ENCODE measurements at places on chromosomes 6 and 20. TPM values are rescaled to one million over a fixed set of nuclear protein-coding genes. Genes with fewer than 3 reads are reported as not detected.

GRCh38 chr20:52056203-52057062 is 135.1 kb downstream of the ZFP64 start:
- DNase-seq = no peak

The PRRT1 gene
- polyA plus RNA-seq = 2.9 TPM

The C6orf52 gene
- polyA plus RNA-seq = 0.80 TPM

The PTGIS gene
- 6.5 TPM for polyA plus RNA-seq

DNA sequence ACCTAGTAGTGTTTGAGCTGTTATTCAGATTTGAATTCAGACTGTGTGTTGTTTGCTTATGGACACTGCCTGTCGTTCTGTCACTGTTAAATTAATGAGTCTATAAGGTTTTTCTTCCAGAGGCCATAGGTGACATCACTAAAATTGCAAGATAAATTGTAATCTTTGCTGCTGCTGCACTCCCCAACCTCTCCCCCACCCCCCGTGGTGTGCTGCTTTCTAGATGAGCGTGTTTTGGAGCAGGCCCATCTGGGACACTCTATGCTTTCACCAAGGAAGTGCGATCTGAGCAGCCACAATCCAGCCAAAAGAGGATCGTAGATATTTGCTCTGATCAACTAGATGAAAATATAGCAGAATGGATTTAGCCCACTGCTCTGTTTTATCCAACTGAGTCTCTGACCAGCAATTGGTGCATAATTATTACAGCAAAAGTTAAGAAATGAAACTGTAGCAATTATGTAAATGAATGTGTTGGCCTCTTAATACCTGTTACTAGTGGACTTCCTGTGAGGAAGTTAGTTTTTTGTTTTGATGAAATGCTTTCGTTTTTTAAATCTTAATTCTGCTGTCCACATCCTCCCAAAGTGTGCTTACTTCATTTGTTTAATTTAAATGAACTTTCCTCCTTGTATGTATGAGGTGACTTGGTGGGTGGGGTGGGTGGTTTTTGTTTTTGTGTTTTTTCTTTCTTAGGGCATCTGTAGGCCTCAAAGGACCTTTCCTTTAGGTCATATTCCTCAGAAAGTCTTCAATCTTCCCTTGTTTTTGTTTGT is 58.1 kb downstream of the RPRD1B start:
- no peak for DNase-seq

GRCh38 chr6:42428326-42429041 is 23.2 kb downstream of the TRERF1 start:
- peak; percentile 64 for DNase-seq

DNA sequence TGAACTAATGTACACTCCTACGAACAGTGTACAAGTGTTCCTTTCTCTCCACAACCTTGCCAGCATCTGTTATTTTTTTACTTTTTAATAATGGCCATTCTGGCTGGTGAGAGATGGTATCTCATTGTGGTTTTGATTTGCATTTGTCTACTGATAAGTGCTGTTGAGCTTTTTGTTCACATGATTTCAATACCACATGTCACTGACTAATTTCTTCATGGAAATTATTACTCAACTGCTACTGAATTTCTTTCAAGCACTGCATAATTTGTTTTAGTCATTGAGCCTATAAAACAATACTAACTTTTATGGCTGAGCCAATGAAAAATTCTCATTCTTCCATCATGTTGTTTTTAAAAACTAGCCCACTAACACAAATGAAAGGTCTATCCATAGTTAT is 115.4 kb downstream of the FRK start:
- DNase-seq = no peak

DNA sequence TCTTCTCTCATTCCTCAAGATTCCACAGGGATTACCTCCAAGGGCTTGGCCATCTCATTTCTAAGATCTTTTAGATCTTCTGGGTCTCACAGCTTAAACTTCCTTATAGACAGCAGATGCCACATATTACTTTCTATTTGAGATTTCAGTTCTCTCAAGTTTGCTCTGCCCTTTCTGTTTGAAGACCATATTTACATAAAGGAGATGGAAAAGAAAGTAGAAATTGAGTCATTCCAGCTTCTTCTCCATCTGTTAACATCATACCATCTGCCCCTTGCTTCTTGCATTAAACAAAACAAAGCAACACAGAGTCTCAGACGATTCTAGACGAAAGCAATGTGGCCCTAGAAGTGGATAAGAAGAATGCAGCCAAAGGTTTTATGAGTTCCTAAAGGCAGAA is 203.4 kb downstream of the TTLL2 start:
- no peak for DNase-seq

The SYNGAP1 gene
- polyA plus RNA-seq = 3.1 TPM

The GINS1 gene
- polyA plus RNA-seq = 0.29 TPM

DNA sequence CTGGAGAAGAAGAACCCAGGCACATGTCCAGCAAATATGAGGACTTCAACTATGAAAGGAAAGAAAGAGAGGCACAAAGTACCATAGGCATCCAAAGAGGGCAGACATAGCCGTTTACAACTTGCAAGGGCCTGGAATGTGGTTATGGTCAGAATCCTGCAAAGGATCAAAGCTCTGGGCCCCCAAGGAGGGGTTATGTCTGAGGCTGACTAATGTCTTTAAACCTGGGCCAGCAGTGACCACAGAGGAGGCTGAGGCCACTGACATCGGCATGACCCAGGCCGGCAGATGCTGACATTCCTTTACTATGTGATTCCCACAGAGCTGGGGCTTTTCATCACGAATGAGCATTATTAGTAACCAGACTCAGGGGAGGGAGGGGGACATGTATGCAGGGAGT is 861.1 kb downstream of the DHX35 start:
- DNase-seq = no peak

- DNase-seq = no peak
Measured at GRCh38 chr6:162653808-162654207, 73.8 kb downstream of the PRKN start.

- DNase-seq = no peak
Measured at GRCh38 chr6:124463271-124463670, 499.0 kb upstream of the RNF217 start.

DNA sequence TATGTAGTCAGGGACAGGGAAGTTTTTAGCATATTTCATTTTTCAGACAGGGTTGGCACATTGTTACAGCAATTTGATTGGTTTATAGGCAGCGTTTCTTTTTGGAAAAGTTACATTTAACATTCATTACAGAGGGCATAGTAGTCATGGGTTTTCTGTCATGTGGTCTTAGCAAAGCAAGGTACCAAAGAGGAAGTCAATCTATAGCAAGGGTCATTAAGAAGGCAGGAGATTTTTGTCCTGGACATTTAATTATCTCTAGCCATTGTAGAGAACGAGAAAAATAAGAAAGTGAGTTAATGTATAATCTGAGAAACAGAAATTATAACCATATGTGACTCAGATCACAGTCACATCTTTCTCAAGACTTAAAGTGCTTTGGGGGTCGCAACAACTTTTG is 47.4 kb downstream of the TPD52L1 start:
- DNase-seq = no peak

GRCh38 chr20:11447371-11448100 is 470.2 kb upstream of the BTBD3 start:
- DNase-seq = no peak

GRCh38 chr6:18463429-18463828 is 76.3 kb downstream of the RNF144B start:
- no peak for DNase-seq

DNA sequence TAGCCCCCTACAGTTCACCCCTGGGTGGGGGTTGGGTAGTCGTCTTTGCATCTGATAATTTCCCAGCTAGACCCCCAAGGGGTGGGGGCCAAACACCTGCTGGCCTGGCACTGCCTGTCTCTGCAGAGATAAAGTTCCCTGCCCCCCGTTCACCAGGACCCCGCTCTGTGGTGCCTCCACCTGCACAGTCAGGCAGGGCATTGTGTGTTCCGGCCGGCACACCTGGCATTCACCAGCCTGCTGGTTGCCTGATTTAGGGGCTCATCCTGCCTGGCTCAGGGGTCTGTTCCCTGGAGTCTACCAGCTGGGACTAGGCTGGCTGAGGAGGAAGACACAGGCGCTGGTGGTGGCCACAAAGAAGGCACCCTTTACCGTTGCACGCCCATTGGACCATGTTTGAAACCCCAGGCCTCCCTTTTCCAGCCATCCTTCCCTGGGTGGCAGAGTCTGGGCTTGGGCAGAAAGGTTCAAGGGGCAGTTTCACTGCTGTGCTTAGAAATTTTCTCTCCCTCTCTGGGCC is 30.8 kb upstream of the SCRT2 start:
- DNase-seq = no peak

- no peak for DNase-seq
Measured at GRCh38 chr20:57564180-57564802, 3.4 kb downstream of the PCK1 start.

GRCh38 chr20:47515843-47516242 is 14.2 kb downstream of the NCOA3 start:
- no peak for DNase-seq

The TGM3 gene
- 0.22 TPM for polyA plus RNA-seq

GRCh38 chr6:92110403-92110802 is 1309.0 kb downstream of the EPHA7 start:
- no peak for DNase-seq

DNA sequence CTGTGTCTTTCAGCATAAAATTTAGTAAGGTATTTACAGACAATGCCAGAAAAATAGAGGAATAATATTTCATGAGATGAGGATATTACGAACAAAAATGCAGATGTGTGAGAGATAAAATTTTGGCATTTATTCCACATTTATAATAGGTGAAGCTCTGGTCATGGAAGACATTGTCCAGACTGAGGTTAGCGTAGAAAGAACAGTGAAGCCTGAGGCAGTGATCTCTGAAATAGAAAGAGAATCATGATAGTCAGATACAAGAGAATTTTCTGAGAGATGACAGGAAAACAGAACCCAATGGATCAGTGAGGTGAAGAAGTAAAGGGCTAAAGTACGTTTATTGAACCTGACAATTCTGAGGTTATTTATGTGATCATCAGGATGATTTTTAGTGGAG is 1155.9 kb upstream of the GJE1 start:
- DNase-seq = no peak

- DNase-seq = no peak
Measured at GRCh38 chr6:111972745-111973117, 81.2 kb upstream of the CCN6 start.

The HLA-DPA1 gene
- 18.2 TPM for polyA plus RNA-seq

The F13A1 gene
- polyA plus RNA-seq = 8.4 TPM

- DNase-seq = no peak
Measured at GRCh38 chr20:47120346-47120936, 225.8 kb downstream of the EYA2 start.

The DAAM2 gene
- polyA plus RNA-seq = 16.3 TPM

- no peak for DNase-seq
Measured at GRCh38 chr6:151352410-151353396, 38.7 kb downstream of the ZBTB2 start.

GRCh38 chr6:10151144-10151915 is 263.5 kb downstream of the TFAP2A start:
- no peak for DNase-seq

The TOX2 gene
- 1.5 TPM for polyA plus RNA-seq

DNA sequence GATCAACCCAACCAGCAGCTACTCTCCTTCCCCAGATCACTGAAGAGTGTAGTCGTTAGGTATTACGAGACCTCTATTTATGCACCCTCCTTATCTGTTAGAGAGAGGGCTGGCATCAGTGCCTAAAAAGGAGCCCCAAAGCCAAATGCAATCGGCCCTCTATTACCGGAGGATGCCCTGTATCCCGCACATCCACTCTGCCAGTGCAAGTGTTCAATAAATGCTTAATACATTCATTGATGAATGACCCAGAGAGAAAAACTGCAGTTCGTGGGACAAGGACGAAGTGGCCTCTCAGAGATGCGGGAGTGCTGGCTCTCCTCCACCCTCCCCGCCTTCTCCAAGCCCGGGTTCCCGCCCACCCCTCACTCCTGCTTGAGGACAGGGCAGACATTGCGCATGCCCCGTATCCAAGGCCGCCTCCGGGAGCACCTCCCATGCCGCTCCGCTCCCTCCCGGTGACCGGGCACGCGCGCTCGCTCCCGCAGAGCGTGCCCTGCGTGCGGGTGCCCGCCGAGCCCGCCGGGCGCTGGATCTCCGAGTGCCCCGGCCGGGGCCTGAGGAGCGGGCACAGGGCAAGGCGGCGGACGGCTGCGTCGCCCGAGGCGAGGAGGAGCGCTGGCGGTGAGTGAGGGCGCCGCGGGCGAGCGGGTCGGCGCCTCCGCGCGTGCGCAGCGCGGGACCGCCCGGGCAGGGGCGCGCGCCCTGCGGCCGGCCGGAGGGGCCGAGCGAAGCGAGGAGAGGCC is 27.2 kb upstream of the BTBD3 start:
- DNase-seq = peak; percentile 92

- no peak for DNase-seq
Measured at GRCh38 chr6:157093536-157093935, 229.8 kb downstream of the TMEM242 start.
